Activated T-helper 2 cell treated with anti-CD3 and anti-CD28 coated beads, Interferon-gamma antibody, Interleukin-2, Interleukin-4, amounts not matched to agents 10 μg/mL and 5 μg/mL and 100 μg/mL, durations not matched to agents 14 hours and 24 hours and 36 hours (primary cell): ENCODE measurements at places on chromosomes 6 and 20. TPM values are rescaled to one million over a fixed set of nuclear protein-coding genes. Genes with fewer than 3 reads are reported as not detected.

Gene CALHM6
- 8.6 and 9.7 TPM in 2 replicates for total RNA-seq

Gene GATA5
- total RNA-seq: not detected in 2 replicates

Gene MAS1
- not detected in 2 replicates for total RNA-seq

Gene SEMG1
- total RNA-seq: not detected in 2 replicates

Gene PCIF1
- total RNA-seq: 27.5 and 28.6 TPM in 2 replicates

Gene LHFPL5
- total RNA-seq: not detected in 2 replicates

DNA sequence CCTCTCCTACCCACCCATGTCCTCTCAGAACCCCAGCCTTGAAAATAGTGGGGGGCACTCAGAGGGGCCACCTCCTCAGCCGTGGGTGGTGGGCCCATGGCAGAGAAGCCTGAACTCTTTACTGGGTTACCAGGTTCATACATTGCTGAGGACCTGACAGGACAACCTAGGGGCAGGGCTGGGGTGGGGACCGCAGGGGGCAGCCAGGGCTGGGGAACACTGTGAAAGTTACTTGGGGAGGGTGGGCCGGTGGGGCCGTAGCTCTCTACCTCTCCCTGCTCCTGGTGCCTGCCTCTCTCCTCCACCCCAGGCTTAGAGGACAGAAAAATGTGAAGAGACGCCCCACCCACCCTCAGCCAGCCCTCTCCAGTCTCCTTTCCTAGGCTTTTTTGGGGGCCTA lies 15.4 kb downstream of the MDFI start:
- no peak for DNase-seq
- no peak overlapping the region for H3K27ac ChIP-seq
- no peaks in the 10 kb centered on the region for H3K36me3 ChIP-seq
- H3K4me1 ChIP-seq: no peaks in the 10 kb centered on the region
- H3K27me3 ChIP-seq: peaks cover 6% of the 10 kb centered on the region

GRCh38 chr6:47464052-47464451 lies 13.5 kb upstream of the CD2AP start:
- H3K27me3 ChIP-seq: peaks cover 25% of the 10 kb centered on the region
- H3K4me1 ChIP-seq: no peaks in the 10 kb centered on the region
- no peaks in the 10 kb centered on the region for H3K36me3 ChIP-seq
- no peak overlapping the region for H3K4me3 ChIP-seq
- DNase-seq: no peak

DNA sequence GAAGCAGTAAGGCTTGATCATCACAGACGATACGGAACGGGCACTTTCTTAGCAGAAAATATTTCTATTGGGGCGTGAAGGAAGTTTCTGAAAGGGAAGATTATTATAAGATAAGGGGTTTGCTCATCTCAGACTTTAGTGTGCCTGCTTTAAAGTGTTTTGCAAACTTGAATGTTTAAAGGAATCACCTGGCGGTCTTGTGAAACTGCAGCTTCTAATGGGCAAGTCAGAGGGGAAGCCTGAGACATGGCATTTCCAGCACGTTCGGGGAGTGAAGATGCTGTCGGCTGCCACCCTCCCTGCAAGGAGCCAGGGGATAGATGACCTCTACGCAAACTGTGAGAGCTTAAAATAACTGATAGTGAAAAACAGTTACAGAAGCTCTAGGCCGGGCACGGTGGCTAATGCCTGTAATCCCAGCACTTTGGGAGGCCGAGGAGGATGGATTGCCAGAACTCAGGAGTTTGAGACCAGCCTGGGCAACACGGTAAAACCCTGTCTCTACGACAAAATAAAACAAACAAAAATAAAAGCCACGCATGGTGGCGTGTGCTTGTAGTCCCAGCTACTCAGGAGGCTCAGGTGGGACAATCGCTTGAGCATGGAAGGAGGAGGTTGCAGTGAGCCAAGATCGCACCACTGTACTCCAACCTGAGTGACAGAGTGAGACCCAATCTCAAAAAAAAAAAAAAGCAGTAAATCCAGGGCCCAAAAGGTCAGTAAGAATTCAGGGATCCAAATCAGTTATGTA lies 2.3 kb upstream of the KIF16B start:
- H3K4me3 ChIP-seq: peak overlapping the region; percentile 85
- H3K27me3 ChIP-seq: no peaks in the 10 kb centered on the region
- H3K27ac ChIP-seq: peak overlapping the region; percentile 78

DNA sequence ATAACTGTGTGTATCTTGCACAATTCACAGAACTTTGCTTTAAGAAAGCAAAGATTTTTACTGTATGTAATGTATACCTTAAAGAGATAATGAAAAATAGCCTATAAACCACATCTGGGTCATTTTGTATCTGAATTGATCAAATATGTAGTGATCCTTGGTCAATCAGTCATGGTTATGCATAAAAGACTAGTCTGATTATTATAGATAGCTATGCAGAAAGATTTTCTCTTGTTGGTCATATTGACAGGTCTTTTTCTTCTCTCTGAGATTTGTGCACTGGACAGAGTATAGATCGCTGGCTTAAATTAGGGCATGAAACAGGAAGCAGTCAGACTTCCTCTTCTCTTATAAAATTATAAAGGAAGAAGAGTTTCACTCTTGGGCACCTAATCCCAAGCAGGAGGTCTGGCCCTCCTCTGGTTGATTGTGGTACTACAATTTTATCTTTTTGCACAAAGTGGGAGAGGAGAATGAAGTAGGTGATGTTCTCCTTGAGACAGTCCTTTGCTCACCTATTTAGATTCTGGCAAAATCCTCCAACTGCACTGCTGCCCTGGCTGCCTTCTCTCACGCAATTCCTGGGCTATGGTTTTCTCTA lies 380.9 kb upstream of the RGS17 start:
- H3K36me3 ChIP-seq: no peaks in the 10 kb centered on the region
- DNase-seq: no peak
- no peaks in the 10 kb centered on the region for H3K27me3 ChIP-seq
- no peak overlapping the region for H3K27ac ChIP-seq

DNA sequence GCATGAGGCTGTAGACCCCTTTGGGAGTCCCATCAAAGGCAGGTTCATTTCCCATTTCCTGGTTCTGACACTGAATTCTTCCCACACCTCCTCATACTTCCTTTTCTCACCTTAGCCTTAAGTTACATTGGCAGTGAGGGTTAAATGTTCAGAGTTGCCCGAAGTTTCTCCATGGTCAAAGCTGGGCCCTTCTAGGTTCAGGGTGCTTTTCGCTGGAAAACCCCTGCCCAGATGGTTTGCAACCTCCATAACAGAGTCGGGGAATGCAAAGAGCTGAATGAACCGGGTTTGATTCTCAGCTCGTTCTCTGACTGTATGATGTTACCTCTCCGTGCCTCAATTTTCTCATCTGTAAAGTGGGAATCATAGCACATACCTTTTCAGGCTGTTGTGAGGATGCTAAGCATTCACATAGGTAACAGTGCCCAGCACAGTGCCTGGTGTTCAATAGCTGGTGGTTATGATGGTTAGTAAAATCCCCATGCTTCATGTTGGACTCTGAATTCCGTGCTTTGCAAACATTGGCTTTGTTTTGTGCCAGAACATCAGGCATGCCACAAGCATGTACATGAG lies 149.8 kb downstream of the NFATC2 start:
- H3K27me3 ChIP-seq: no peaks in the 10 kb centered on the region
- H3K4me1 ChIP-seq: peaks cover 39% of the 10 kb centered on the region
- DNase-seq: no peak

DNA sequence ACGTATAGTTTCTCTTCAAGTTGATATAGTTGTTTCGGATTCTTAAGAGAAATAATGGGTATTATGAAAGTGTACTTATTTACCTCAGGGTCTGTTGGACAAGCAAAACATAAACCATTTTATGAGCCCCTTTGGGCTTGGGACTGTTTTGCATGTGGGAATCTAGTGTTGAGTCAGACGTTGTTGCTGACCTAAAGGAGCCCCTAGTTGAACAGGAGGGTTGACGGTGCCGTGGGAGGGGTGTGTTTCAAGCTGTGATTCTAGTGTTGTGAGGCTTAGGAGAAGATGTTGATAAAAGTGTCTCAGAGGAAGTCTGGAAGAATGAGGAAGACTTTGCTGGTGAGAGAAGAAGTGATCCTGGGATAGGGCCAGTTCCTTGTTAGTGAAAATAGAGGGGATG lies 140.0 kb downstream of the ARID1B start:
- DNase-seq: no peak
- no peaks in the 10 kb centered on the region for H3K27me3 ChIP-seq
- H3K36me3 ChIP-seq: peaks cover 10% of the 10 kb centered on the region
- no peak overlapping the region for H3K4me3 ChIP-seq
- H3K4me1 ChIP-seq: peaks cover 15% of the 10 kb centered on the region

- H3K27me3 ChIP-seq: no peaks in the 10 kb centered on the region
- H3K4me3 ChIP-seq: no peak overlapping the region
- H3K36me3 ChIP-seq: peaks cover 19% of the 10 kb centered on the region
- DNase-seq: no peak
- no peaks in the 10 kb centered on the region for H3K4me1 ChIP-seq
- no peak overlapping the region for H3K27ac ChIP-seq
Measured at GRCh38 chr20:34642009-34642408, 34.9 kb downstream of the PIGU start.

DNA sequence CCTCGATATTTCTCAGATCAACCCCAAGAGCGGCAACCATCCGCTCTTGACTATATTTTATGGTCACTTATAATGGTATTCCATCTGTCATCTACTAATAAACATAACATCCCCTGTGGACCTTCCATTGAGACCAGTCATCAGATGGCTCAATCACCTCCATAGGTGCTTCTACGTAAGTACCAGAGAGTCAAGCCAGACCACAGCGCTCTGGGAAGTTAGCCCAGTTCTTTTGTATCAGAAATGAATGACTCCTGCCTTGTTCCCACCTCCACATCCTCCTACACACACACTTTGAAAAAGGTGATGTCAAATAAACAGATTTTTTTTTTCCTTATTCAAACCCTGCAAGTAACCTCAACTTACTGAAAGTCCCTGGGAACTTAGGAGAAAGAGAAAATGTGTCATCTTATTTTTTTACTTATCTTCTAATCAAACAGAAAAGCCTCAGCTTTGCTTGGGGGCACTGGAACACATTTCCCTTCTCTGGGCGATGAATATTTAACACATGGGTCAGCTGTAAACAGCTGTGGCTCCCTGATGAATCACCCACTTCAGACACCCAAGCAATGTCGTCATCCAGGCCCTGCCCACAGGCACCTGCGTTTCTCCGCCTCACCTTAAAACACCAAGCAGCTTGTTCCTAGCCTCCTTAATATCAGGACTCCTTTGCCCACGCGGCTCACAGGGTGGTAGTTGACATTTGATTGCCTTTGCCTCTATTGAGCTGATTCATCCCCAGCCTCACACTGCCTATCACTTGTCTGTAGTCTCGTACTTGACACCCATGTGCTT lies 121.4 kb upstream of the LY86 start:
- peaks cover 7% of the 10 kb centered on the region for H3K27me3 ChIP-seq
- no peak overlapping the region for H3K4me3 ChIP-seq
- DNase-seq: no peak
- H3K4me1 ChIP-seq: peaks cover 5% of the 10 kb centered on the region
- H3K27ac ChIP-seq: no peak overlapping the region

DNA sequence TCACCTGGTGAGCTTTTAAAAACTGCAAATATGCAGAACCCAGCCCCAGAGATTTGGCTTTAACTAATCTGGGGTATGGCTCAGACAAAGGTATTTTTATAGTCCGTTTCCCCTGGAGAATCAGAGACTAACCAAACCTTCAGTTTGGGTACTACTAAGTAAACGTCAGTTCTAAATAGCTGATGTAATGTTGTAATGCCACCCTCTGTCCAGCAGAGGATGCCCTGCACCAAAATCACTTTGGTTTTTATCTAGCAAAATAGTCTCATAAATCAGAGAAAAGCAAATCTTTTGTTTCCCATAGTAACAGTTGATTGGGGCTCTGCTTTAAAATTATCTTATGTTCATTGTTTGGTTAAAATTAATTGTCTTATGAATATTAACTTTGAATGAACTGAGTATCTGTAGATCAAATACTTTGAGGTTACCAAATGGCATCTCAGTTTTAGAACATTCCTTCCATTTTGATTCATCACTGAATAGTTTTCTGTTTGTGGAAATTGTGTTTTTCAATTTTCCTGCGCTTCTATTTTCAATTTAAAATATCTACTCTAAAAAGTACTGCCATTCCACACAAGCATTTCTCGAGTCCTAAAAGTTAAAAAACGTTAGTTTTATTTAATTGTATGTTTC lies 278.3 kb upstream of the PLCB4 start:
- DNase-seq: no peak
- no peaks in the 10 kb centered on the region for H3K4me1 ChIP-seq
- H3K4me3 ChIP-seq: no peak overlapping the region
- H3K36me3 ChIP-seq: no peaks in the 10 kb centered on the region
- no peak overlapping the region for H3K27ac ChIP-seq
- no peaks in the 10 kb centered on the region for H3K27me3 ChIP-seq

DNA sequence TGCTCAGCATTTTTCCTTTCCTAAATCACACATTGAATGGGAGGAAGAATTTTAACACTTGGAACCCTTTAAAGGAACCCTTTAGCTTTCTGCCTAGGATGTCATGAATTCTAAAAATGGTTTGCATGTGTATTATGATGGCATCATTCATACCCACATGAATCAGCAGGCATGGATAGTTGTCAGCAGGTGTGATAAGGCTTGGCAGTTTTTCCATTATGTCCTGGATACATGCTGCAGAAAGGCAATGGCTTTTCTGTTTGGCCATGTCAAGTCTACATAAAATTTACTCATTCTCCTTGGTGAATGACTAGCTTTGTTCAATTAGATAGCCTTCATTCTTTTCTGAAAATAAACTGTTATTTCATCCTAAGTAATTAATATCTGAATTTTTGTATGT lies 353.7 kb downstream of the GRIK2 start:
- H3K27ac ChIP-seq: no peak overlapping the region

DNA sequence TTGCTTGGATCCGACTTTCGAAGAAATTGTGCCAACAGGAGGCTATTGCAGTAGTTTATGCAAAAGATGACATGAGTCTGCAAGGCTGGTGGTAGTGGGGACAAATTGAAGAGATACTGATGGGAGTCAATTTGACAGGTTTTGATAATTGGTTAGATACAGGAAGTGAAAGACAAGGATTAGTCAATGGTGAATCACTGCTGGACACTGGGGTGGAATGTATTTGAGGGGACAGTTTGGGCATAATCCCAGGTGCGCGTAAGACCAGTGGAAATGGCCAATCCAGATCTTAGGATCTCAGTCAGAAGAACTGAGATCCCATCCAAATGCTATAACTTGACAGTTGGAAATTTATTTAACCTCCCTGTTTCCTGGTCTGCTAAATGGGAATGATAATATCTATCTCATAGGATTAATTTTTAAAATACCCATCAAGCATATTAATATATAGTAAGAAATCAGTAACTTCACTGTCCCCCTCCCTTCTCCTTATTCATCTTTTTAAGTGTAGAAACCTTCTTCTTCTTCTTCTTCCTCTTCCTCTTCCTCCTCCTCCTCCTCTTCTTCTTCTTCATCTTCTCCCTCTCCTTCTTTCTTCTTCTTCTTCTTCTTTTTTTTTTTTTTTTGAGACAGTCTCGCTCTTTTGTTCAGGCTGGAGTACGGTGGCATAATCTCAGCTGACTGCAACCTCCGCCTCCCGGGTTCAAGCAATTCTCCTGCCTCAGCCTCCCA lies 30.9 kb upstream of the ERVFRD-1 start:
- H3K27ac ChIP-seq: no peak overlapping the region
- peaks cover 4% of the 10 kb centered on the region for H3K27me3 ChIP-seq
- no peak for DNase-seq
- no peak overlapping the region for H3K4me3 ChIP-seq
- peaks cover 22% of the 10 kb centered on the region for H3K4me1 ChIP-seq

GRCh38 chr6:107539409-107539808 lies 49.5 kb downstream of the SOBP start:
- no peak overlapping the region for H3K27ac ChIP-seq
- peaks cover 44% of the 10 kb centered on the region for H3K27me3 ChIP-seq
- H3K4me1 ChIP-seq: peaks cover 2% of the 10 kb centered on the region
- DNase-seq: no peak
- H3K4me3 ChIP-seq: no peak overlapping the region

GRCh38 chr6:139730340-139730974 lies 356.0 kb upstream of the CITED2 start:
- no peak for DNase-seq
- H3K4me1 ChIP-seq: peaks cover 1% of the 10 kb centered on the region
- no peaks in the 10 kb centered on the region for H3K27me3 ChIP-seq
- no peak overlapping the region for H3K27ac ChIP-seq
- no peak overlapping the region for H3K4me3 ChIP-seq
